ENCODE measurements at places on chromosomes 1 and 21. TPM values are rescaled to one million over a fixed set of nuclear protein-coding genes. Genes with fewer than 3 reads are reported as not detected.
A peak's percentile ranks its signal among the peaks of the same experiment; 100 is the strongest.

DNA sequence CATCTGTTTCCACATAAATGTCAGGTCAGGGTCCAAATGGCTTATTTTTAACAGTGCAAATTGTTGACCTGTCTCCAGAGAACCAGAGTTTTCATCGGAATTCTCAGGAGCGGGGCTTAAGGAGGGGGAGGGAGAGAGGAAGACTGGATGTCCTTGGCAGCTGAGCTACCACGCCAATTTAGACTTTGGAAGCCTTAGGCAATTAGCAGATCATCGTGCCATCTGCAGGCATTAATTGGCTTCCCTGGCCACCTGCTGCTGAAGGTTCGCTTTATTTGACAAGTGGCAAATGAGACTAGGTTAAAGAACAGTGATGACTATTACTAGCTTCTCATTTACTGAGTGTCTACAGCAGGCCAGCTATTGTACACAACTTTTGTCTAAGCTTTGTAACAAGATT, 43.7 kb downstream of the HLX start:
- no peak for DNase-seq

Gene SH2D5
- total RNA-seq = 0.07 TPM

- DNase-seq = no peak
Observed at GRCh38 chr21:27796106-27796505, 829.2 kb upstream of the ADAMTS5 start.

Gene RNU1-4
- total RNA-seq = 2,378 TPM

GRCh38 chr1:207822602-207823451, 71.0 kb downstream of the CD46 start:
- DNase-seq = peak; percentile 86

GRCh38 chr1:236141447-236142252, 689 bp upstream of the GPR137B start:
- DNase-seq = peak; percentile 42

GRCh38 chr1:239140968-239141367, 245.4 kb upstream of the CHRM3 start:
- DNase-seq = no peak

Gene LCE1B
- total RNA-seq = not detected

DNA sequence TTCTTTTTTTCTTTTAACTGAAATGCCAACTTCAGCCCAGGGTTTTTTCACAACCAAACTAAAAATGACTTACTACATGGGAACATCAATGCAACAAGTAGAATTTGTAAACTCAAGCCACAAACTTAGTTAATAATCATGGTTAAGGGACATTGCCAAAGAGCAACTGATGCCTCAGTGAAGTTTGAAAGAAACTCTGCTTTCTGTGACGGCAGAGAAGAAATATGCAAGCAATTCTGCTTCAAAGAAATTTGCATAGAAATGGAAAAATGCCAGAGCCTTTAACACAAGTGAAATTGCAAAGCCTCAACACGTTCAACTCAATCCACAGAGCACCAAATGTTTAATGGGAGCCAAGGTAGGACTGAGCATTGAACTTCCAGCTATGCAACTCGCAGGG, 5.0 kb upstream of the CHD5 start:
- DNase-seq = no peak

- no peak for DNase-seq
Observed at GRCh38 chr1:213659580-213660547, 327.9 kb upstream of the PROX1 start.

Gene LCK
- total RNA-seq = 4.7 TPM

GRCh38 chr1:183716286-183716685, 63.2 kb upstream of the APOBEC4 start:
- DNase-seq = no peak

- no peak for DNase-seq
Observed at GRCh38 chr1:115289940-115290339, 48.1 kb downstream of the NGF start.

- DNase-seq = no peak
Observed at GRCh38 chr21:45935628-45936027, 45.9 kb upstream of the COL6A1 start.

Gene TAS1R1
- total RNA-seq = 0.14 TPM

- DNase-seq = peak; percentile 33
Observed at GRCh38 chr21:45383615-45384201, 21.3 kb upstream of the COL18A1 start.

- DNase-seq = no peak
Observed at GRCh38 chr1:50438945-50439344, 15.7 kb upstream of the DMRTA2 start.

DNA sequence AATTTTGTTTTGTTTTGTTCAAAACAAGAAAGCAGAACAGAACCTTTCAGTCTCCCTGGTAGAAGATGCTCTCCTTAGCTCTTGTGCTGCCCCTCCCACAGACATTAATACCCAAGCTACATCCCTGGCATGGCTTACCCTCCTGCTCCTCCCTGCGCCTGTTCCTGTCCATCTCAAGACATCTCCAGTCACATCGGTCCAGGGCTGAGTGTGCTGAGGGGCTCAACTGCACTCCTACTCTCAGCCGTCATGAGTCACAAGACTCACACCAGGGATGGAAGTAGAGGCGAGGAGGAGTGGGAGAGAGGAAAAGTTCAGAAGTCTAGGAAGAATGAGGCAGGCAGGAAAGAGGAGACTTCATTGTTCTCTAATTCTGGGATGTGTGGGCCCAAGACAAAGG, 9.2 kb upstream of the TACSTD2 start:
- no peak for DNase-seq

GRCh38 chr1:178408871-178409270, 87.9 kb downstream of the CLEC20A start:
- DNase-seq = no peak

DNA sequence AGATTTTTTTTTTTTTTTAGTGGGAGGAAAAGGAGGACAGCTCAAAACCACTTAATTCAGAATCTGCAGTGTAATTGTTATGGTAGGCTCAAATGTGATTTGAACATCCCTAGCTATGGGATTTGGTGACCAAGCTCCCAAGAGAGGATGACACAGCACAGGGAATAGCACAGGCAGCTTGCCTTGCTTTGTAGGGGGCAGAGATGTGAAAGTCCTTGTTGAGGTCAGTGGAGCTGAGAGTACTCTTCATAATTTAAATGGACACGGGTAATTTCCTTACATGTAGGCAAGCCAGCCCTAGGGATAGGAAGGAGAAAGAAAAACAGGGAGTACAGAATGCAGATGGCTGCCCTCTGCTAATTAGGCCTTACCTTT, 3.2 kb upstream of the UCK2 start:
- no peak for DNase-seq

Gene OLFML3
- total RNA-seq = 51.1 TPM

GRCh38 chr1:93600663-93601062, 81.0 kb downstream of the BCAR3 start:
- no peak for DNase-seq

- DNase-seq = peak; percentile 76
Observed at GRCh38 chr1:58870298-58870676, 86.4 kb upstream of the JUN start.

- no peak for DNase-seq
Observed at GRCh38 chr1:101992821-101993575, 3.7 kb downstream of the OLFM3 start.

DNA sequence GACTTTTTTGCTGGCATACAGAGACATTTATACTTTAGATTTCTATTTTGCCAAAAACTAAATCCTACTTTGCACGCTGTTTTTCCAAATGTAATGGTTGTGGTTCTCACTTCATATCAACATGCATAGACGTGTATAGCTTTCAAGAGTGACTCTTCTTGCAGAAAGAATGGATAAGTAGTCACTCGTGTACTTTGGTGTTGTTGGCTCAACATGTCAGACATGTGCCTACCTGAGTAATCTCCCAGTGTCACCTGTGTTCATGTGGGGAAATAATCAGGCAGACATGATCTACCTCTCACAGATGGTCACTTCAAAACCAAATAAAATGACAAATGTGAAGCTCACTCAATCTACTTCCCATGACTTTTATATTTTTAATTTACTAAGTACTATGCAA, 73.1 kb downstream of the GPR88 start:
- no peak for DNase-seq

GRCh38 chr1:229479660-229480399, 28.3 kb downstream of the NUP133 start:
- DNase-seq = no peak

Gene GBP2
- 65.4 TPM for total RNA-seq

- no peak for DNase-seq
Observed at GRCh38 chr1:7712731-7713323, 58.3 kb upstream of the VAMP3 start.

Gene ANGPTL1
- total RNA-seq = 2.8 TPM

GRCh38 chr1:61453111-61453961, 271.6 kb downstream of the TM2D1 start:
- DNase-seq = peak; percentile 76

Gene ACKR1
- 30.4 TPM for total RNA-seq

- DNase-seq = no peak
Observed at GRCh38 chr21:18522181-18522972, 118.8 kb upstream of the TMPRSS15 start.

GRCh38 chr1:21168444-21168843, 8.3 kb downstream of the EIF4G3 start:
- no peak for DNase-seq

- DNase-seq = no peak
Observed at GRCh38 chr1:22315315-22316078, 136.2 kb upstream of the ZBTB40 start.

GRCh38 chr1:182166750-182167149, 105.2 kb upstream of the ZNF648 start:
- no peak for DNase-seq

Gene CFHR5
- not detected for total RNA-seq

Gene RPL11
- total RNA-seq = 729 TPM

Gene PROK1
- total RNA-seq = not detected
